ENCODE measurements at places on chromosomes 16 and 17.

GRCh38 chr17:11026903-11027302, 189.0 kb upstream of the PIRT start:
- DNase-seq = no peak

DNA sequence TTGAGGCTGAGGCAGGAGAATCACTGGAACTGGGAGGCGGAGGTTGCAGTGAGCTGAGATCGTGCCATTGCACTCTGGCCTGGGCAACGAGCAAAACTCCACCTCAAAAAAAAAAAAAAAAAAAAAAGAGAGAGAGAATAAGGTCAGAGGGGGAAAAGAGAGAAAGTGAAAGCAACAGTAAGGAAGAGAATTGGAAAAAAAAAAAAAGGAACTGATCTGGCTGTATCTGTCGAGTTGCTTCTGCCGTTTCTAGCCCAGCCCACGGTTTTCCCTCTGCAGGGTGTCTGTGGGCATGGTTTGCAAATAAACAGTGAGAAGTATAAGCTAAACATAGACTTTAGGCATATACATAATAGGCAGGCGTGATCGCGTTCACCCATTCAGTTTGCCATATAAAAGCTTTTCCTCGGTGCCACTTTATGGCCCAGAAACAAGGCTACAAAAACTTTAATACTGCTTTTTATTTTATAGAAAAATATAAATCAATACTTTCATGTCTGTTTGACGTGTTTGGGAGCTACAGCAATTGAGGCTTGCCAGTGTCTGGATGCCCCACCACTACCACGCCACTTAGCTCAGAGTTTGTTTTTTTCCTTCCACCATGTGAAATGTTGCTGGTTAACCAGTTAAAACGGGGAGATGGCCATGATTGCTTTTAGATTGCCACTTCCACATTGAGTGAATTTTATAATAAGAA, 436.7 kb downstream of the MAF start:
- no peak for DNase-seq

- DNase-seq = peak; percentile 84
These were observed 40.1 kb downstream of the ENGASE start for GRCh38 chr17:79114458-79115301.

GRCh38 chr17:3887804-3888203, 5.0 kb downstream of the CAMKK1 start:
- no peak for DNase-seq

GRCh38 chr16:57883953-57884654, 81.8 kb upstream of the KIFC3 start:
- DNase-seq = no peak
